MM.1S (cell line): ENCODE measurements at places on chromosomes 7 and 10.

- DNase-seq = no peak
These were observed 6.9 kb upstream of the GNG11 start for GRCh38 chr7:93914581-93915066.

GRCh38 chr10:123446449-123447156 is 219.6 kb upstream of the GPR26 start:
- DNase-seq = no peak

GRCh38 chr7:110157631-110158362 is 933.1 kb upstream of the LRRN3 start:
- no peak for DNase-seq

DNA sequence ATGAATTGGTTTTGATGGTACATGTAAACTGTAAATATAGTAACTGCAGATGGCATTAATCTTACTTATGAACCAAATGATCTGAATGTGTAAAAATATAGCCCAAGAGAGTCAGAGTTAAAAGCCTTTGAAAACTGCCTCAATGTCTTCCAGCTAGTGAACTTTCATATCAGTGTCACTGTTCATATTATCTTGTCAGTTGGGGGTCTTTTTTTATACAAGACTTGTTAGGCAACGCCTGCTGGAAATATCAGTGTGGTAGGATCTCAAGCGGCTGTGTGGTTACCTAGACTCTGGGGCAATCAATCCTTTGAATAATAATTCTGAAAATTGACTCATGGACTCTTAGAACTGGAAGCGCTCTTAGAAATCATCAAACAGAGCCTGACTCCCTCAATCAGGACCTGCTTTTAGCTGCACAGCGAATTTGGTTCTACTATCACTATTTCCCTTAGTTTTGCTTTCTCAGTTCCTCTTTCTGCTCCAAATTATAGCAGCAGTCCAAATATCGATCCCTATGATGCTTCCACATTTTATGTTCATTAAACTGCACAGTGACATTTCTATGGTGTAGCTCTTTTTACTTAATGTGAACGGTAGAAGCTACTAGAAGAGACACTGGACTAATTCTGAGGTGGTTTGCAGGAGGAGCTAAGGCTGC is 100.1 kb upstream of the COL1A2 start:
- no peak for DNase-seq

- DNase-seq = no peak
These were observed 4.3 kb downstream of the CUBN start for GRCh38 chr10:17125206-17125893.

DNA sequence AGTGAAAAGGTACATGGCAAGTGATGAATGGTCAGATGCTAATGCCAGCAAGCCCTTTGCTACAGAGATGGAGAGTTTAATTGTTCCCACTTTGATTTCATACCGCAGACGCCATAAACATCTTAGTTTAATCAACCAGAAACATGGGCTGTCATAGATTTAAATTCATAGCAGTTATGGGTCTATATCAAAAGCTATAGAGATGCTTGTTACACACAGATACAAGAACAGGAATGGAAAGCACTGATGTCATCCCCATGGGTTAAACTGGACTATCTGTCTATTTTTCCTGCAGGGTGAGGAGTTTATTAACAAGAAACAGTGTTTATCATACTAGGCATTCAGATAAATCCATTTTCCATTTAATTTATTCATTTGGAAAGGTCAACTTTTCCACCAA is 409.2 kb downstream of the NRG3 start:
- no peak for DNase-seq

DNA sequence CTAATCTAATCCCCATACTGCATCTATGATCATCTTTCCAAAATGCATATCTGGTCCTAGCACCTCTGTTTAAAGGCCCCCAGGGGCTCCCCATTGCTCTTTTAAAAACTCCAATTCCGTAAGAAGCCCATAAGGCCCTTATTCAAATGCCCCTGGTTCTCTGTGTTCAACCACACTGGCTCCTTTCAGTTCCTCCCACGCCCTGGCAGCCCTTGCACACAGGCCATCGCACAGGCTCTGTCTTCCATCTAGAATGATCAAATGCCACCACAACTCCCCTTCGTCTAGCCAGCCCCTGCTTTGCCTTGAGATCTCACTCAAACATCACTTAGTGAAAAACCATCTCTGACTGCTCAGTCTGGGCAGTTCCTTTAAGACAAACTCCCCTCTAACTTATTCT is 112.9 kb upstream of the LYZL2 start:
- DNase-seq = no peak

- DNase-seq = no peak
These were observed 101.6 kb downstream of the DNAJB6 start for GRCh38 chr7:157438121-157439025.

GRCh38 chr10:14356921-14357320 is 26.2 kb upstream of the FRMD4A start:
- DNase-seq = no peak

DNA sequence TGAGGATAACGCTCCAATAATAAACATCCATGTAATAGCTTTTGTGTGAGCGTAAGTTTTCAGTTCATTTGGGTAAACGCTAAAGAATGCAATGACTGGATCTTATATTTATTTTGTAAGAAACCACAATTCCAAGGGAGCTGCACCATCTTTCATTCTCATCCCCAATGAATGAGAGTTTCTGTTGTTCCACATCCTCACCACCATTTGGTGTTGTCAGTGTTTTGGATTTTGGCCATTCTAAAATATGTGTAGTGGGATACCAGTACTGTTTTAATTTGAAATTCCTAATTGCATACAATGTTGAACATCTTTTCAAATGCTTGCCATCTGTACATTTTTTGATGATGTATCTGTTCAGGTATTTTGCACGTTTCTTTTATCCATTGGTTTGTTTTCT is 50.9 kb upstream of the SEMA3D start:
- DNase-seq = no peak

- DNase-seq = no peak
These were observed 53.2 kb downstream of the BPGM start for GRCh38 chr7:134699899-134700298.

DNA sequence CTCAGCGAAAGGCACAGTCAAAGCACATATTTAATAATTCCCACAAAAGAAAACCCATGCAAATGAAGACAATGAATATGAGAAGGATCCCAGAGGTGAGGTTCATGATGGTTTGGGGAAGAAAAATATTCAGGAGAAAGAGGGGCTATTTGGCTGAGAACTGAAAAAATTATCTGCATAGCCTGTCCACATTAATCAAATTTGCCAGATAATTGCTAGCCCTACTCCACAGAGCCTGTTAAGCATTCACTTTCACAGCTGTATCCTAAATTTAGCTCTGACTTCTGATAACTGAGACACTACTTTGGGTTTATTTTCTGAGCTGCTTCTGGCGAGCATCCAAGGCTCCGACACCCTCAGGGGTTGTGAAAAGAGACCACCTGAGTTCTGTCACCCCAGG is 176.2 kb downstream of the HERPUD2 start:
- no peak for DNase-seq

DNA sequence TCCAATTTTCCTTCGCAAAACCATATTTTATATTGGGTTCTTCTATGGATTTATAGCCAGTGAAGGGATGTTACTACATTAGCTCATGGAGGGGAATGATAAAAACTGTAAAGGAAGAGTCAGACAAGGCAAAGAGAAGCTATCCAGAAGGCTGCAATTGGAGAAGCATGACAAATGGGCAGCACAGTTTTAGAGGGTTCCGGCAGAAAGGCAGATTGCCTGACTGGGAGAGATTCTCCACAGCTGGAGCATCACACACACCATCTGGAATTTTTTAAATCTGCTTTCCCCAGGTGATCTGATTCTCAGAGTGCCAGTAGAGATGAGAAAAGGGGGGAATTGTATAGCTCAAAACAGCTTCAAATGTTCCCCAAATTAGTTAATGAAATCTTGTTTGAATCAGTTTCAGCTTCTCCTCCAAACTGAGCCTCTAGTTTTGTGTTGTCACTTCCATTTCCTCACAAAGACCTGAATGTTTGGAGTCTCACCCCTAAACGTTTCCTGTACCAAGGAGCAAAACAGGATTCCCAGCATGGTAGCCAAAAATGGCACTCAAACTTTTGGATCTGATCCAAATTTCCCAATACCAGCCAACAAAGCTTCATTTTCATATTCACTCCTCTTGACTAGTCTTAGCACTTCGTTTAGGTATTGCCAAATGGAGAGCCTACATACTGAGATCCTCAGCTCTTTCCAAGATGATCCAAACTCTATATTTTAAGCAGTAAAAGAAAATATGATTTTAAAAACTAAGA is 177.5 kb downstream of the HPSE2 start:
- no peak for DNase-seq

- DNase-seq = no peak
These were observed 19.7 kb downstream of the FAM53B start for GRCh38 chr10:124724279-124725027.

GRCh38 chr10:1462521-1462920 is 274.8 kb downstream of the ADARB2 start:
- DNase-seq = no peak

DNA sequence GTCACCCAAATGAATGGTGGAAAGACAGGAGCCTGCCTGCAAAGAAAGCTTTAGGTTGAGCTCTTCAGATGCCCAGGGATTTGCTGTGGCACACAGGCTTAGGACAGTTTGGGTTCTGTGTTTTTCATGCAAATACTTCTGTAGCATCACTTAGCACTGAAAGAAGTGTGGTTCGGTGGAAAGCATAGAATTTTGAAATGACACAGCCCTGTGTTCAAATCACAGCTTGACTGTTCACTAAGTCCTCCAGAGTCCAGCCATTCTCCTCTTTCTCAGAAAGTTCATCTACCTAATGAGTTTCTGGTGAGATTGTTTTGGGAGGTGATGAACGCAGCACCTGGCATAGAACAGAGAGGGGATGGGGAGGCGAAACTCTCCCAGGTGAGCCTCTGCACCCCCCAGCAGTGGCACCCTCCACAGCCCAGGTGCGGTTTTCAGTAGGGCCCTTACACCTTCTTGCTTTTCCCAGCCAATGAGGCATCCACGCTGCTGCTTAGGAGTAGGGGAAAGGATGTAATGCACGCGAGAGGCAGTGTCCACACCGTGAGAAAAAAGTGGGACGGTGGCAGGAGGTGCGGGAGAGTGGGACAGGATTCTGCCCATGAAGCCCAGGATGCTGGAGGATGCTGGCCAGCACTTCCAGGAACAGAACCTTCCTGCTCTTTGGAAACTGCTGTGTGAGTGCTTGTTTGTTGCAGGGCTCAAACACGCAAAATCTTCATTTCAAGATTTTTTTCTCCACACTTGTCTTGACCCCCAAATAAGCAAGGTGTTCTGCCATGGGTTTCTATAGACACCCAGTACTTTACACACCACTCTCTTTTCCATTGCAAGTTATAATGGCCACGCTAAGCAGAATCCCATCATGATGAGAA is 11.6 kb downstream of the EN2 start:
- no peak for DNase-seq

DNA sequence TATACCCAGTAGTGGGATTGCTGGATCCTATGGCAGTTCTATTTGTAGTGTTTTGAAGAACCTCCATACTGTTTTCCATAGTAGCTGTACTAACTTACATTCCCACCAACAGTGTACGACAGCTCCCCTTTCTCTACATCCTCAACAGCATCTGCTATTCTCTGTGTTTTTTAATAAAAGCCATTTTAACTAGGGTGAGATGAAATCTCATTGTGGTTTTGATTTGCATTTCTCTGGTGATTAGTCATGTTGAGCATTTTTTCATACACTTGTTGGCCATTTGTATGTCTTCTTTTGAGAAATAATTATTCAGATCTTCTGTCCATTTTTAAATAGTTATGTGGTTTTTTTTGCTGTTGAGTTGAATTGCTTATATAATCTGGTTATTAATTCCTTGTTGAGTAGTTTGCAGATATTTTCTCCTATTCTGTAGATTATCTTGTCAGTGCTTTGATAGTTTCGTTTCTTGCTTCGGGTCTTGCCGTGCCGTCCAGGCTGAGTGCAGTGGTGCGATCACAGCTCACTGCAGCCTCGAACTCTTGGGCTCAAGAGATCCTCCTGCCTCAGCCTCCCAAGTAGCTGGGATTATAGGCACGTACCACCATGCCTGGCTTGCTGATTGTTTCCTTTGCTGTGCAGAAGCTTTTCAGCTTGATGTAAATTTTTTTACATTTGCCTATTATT is 12.0 kb downstream of the MTG1 start:
- no peak for DNase-seq

DNA sequence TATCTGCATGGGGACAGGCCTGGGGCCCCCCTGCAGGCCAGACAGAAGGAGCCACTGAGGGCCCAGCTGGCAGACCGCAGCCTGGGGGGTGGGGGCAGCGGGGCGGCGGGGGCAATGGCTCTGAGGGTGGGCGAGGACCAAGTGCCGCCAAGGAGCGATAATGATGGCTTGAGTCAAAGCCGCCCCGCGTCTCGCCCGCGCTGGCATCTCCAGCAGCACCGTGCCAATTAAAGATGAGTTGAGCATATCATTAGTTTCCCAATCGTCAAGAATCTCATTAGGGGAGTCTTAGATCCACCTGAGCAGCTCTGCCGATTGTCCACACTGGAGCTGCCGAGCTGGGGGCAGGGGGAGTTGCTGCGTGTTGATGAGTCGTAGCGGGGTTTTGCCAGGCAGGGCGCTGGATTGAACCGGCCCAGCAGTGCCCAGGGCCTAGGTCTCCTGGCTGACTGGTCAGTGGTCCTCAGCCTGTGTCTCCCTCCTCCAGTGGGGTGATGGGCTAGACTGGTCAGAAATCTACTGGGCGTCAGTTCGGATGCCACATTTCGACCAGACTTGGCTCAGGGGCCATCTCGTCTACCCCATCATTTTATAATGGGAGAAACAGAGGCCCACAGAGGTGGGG is 41.0 kb upstream of the PSMG3 start:
- DNase-seq = no peak

GRCh38 chr7:4013793-4014192 is 668.3 kb upstream of the FOXK1 start:
- DNase-seq = no peak

DNA sequence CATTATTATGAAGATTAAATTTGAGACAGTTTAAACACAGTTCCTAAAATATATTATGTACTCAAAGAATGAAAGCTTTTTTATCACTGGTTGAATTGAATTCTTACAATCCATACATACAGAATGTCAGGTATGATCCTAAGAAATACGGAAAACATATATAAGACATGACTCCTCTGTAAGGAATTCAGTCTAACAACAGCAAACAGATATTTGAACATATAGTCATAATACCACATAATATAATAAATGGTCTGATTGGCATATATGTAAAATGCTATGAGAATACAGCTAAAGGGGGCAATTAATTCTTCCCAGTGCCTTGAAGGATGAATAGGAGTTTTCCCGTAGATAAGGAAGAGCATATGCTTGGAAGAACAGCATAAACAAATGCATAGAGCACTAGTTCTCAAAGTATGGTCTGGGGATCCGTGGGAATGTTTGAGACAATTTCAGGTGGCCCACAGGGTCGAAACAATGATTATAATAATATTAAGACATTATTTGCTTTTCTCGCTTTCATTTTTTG is 10.6 kb upstream of the ARID5B start:
- no peak for DNase-seq

- no peak for DNase-seq
These were observed 132.4 kb upstream of the PTN start for GRCh38 chr7:137475966-137476365.
